Mesenteric fat pad (tissue), 1 donor: ENCODE measurements at places on chromosomes 7 and 10. TPM values are rescaled to one million over a fixed set of nuclear protein-coding genes. Genes with fewer than 3 reads are reported as not detected.
A peak's percentile ranks its signal among the peaks of the same experiment; 100 is the strongest.

GRCh38 chr7:13990984-13991790 lies 1.7 kb upstream of the ETV1 start:
- DNase-seq = peak; percentile 95

DNA sequence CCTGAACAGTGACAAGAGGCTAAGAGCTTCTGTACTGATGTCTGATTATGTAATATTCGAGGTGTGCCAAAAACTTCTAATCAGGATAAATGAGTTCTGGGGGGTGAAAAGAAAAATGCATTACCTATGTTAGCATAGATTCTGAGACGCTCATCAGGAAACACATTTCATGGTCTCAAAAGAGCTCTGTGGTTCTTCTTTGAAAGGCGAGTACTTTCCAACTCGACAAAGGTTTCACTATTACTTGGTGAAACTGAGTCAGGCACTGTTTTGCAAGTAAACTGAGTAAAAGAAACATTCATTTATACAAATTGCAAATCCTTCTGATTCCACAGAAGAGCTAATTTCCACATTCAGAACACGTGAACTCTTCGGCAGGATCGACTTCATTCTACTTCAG lies 523.2 kb downstream of the GATA3 start:
- DNase-seq = no peak

- DNase-seq = no peak
These were observed 482.7 kb downstream of the CCSER2 start for GRCh38 chr10:84811113-84811512.

DNA sequence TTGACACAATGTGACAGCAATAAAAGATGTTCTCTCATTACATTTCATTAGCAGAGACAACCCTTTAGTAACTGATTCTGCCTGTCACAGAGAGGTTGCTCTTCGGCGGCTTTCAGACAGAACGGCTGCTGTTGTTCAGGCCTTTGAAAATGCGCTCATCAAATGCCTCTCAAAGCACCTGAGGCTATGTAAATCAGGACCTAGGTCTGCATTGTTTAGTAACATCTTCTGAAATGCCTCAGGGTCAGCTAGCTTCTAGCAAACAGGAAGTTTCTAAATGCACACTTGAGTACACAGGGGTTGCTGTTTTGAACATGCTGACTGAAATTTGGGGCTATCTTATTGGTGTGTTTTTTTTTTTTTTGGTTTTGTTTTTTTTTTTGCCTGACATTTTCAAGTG lies 143.3 kb upstream of the DKK1 start:
- no peak for DNase-seq

GRCh38 chr10:8300925-8301324 lies 246.4 kb downstream of the GATA3 start:
- no peak for DNase-seq

DNA sequence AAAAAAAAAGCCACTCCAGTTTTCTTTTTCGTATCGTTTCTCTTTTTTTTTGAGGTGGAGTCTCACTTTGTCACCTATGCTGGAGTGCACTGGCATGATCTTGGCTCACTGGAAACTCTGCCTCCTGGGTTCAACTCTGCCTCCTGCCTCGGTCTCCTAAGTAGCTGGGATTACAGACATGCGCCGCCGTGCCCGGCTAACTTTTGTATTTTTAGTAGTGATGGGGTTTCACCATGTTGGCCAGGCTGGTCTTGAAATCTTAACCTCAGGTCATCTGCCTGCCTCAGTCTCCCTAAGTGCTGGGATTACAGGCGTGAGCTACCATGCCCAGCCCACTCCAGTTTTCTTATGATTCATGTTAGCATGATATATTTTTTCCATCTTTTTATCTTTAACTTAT lies 92.7 kb downstream of the ANKRD61 start:
- DNase-seq = no peak

GRCh38 chr10:34739915-34740314 lies 75.2 kb downstream of the PARD3 start:
- no peak for DNase-seq

DNA sequence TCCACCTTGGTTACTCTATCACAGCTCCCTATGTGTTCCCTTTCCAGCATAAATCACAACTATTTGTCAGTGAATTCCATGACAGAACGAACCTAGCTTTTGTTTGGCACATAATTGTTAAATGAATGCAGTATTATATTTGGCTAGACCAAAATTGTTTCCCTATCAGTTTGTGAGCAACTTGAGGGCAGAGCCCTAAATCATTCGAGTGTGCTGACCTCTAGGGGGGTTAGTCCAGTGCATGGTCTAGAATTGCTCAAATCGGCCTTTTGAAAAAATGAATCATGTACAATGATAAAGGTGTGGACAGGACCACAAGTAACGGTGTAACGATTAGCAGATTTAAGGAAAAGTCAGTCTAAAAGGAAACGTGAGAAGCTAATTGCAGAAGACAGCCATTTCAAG lies 475 bp upstream of the NRBF2 start:
- DNase-seq = no peak

- no peak for DNase-seq
These were observed 90.3 kb downstream of the CPED1 start for GRCh38 chr7:121078701-121079227.

- no peak for DNase-seq
These were observed 43.9 kb downstream of the TNS3 start for GRCh38 chr7:47537716-47538675.

GRCh38 chr7:70405241-70405640 lies 726.7 kb upstream of the GALNT17 start:
- no peak for DNase-seq

- DNase-seq = no peak
These were observed 26.4 kb downstream of the MAPK8 start for GRCh38 chr10:48332871-48333216.

DNA sequence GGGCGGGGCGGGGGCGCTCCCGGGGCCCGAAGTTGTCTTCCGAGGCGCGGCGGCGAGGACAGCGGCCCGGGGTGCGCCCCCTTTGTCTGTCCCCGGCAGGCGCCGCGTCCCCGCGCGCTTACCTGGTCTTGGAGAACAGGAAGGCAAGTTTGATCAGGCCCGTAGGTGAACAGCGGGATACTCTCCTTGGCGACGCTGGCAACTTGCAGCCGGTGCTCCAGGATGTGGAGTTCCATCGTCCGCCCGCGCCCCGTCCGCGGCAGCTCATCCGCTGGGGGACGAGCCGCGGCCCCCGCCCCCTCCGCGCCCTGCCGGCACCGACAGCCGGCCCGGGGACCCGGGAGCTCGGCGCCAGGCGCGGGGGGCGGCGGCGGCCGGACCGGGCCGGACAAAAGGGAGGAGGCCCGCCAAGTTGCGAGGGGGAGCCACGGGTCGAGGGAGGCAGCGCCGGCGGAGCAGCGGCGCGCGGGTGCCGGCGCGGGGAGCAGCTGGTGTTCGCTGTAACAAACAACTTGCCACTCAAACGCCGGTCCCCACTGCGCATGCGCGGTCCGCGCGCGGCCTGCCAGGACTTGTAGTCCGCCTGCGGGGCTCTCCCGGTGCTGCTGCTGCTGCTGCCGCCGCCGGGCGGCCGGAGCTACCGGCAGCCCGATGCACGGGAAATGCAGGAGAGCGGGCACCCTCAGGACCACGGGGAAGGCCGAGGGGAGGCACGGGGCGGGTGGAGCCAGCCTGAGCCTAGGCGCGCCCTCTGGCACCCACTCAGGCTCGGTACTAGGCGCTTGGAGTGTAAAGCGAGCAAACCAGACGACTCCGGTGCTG lies 35.6 kb upstream of the SPDYE3 start:
- DNase-seq = peak; percentile 100

DNA sequence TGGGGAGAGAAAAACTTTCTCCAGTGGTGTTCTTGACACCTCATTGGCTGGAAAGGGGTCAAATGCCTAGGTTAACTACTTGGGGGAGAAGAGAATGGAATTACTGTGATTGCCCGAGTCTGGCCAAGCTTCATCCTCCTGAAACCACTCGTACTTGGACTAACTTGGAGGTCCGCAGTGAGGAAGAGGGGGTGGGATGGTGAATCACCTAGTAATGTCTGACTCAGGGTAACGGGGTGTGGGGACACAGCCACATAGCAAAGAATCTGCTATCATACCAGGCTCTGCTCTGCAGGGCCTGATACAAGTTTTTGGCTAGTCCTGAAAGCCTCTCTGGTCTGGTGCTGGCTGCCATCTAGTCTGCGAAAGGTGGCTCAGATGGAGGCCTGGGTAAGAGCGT lies 190.9 kb downstream of the RPS24 start:
- no peak for DNase-seq

DNA sequence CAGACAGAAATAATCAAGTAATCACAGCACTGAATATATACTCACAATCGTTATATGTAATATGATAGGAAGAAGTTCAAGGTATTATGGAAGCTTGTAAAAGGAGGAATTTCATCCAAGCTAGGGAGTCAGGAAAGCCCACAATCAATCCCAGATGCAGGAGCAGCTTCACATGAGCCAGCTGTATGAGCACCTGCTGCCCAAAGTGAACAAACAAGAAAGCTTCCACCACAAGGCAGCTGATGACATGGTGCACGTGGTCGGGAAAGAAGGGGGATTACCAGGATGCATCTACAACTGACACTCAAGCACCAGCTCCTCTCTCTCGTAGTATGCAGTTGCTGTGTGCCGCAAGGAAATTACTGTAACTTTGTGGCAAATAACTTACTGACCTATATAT lies 225.2 kb downstream of the XPNPEP1 start:
- no peak for DNase-seq

DNA sequence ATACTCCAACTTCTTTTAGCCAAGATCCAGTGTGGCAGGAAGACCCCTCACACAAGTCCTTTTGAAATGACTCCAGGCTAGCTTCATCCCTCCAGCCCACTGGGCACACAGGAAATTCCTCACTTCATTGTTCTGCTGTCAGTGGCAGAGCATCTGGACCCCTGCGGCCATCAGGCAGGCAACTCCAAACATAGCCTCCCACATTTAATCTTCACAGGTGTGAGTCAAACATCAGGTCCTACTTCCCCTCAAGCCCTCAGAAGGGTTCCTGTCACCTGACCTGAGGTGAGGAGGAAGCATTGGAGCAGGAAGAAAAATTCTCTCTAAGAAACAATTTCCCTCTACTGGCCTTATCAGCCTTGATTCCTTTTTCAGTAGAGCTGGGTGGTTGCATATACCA lies 51.1 kb upstream of the C1GALT1 start:
- no peak for DNase-seq

DNA sequence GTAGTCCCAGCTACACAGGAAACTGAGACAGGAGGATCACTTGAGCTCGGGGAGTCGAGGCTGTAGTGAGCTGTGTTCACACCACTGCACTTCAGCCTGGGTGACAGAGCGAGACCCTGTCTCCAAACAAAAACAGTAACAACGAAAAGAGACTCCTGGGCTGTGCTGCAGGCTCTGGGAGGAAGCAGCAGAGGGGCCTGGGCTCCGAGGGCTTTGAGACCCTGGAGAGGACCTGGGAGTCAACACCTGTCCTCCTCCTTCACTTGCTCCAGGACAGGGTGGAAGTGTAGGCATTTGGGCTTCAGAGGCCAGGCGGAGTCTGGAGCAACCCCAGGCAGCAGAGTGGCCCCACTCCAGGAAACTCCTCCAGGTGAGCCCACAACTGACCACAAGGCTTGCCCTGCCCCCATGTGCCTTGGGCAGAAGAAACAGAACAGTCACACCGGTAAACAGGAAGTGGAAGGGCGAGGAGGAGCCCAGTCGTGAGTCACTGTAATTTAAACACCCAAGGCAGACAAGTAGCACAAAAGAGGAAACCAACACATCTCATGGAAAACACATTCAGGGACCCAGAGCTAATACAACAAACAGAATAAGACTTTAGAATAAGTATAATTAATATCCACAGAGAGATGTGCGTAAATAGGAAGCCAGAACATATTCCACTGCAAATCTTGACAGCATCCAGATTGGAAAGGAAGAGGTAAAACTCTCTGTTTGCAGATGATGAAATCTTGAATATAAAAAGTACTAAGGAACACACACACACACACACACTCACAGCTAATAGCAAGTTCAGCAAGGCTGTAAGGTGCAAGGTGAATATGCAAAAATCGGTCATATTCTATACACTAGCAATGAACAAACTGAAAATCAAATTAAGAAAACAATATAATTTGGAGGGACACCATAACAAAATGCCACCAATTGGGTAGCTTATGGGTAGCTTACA lies 20.5 kb upstream of the RASGEF1A start:
- no peak for DNase-seq

The PAX2 gene
- not detected for total RNA-seq

The AGAP6 gene
- total RNA-seq = 15.0 TPM

The SPDYE6 gene
- total RNA-seq = not detected

The NOD1 gene
- total RNA-seq = 41.8 TPM

The VWC2 gene
- total RNA-seq = not detected

The ABCB4 gene
- total RNA-seq = 1.3 TPM

The AKR1C2 gene
- 767 TPM for total RNA-seq

The SLC29A4 gene
- 38.2 TPM for total RNA-seq

The THSD7A gene
- total RNA-seq = 6.0 TPM
